ENCODE measurements at places on chromosomes 11 and 22.
A peak's percentile ranks its signal among the peaks of the same experiment; 100 is the strongest.

DNA sequence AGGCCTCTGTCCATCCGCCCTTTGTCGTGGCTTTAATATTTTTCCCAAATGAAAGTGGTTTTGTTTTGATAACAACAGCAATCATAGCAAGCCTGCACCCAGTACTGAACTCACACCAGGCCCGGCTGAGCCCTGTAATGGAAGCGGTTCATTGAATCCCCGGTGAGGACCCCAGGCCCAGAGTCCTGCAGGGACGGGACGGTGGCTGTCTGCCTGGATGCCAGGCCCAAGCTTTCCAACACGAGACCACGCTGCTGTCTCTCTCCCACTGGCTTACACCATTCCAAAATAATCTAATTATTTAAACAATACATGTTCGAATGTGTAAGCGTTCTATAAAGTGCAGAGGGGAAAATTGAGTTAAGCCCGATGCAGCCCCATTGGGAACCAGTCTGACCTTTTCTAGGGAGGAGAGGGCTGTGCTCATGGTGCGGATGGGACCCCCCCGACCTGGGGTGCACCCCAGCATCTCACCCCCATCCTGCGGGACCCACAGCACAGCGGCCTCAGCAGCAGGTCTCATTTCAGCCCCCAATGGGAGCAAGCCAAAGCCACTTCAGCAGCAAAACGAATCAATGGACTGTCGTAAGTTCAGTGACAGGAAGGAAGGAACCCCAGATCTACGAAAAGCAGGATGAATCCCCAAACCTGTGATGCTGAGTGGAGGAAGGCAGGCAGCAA lies 1046.9 kb downstream of the BRD1 start:
- no peak for DNase-seq

GRCh38 chr11:27116684-27117083 lies 76.1 kb downstream of the BBOX1 start:
- DNase-seq: no peak

DNA sequence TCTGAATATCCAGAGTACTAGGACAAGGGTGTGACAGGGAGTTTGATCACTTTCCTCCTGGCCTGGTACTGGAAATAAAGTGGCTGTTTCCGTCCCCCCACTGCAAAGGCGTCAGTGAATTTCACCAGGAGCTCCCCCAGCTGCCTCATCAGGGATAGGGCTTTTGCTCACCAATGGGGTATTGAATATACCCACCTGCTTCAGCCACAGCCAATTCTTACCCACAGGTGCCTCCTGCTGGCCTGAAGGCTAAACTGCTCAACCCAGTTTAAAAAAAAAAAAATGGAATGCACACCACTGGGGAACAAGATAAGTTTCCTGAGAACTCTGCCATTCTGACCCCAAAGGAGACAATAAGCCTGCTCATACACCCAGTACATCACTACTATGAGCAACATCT lies 65.3 kb upstream of the MS4A8 start:
- DNase-seq: no peak

DNA sequence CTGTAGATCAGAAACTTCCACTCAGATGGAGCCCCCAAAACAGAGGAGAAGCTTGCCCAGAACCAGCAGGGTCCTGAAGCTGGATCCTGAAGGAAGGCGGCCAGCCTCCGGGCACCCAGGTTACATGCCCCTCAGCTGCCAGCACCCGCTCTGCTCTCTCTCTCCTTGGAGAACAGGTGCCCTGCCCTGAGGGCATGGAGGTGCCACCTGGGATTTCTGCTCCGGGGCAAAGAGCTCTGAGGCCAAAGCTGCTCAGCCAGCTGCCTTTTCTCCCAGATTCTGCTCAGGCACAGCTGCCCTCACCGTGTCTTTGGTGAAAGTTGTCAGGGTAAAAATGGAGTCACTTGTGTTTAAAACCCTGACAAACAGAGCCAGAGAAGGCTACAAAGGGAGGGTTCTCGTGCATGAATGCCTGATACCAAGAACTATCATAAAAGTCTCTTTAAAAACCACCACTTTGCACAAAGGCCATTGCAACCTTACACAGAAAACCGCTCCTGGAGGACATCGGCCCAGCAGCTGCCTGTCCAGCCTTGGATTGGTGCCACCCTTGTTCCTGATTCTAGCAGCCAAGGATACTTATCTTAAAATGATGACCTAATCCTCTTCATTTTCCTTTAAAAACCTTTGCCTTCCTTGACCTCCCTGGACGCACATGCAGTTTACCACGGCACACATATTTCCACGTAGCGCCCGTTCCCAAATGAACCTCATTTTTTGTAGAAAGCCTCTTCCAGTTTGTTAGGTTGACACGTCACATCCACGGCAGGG lies 140.0 kb downstream of the CACNA1I start:
- no peak for DNase-seq

DNA sequence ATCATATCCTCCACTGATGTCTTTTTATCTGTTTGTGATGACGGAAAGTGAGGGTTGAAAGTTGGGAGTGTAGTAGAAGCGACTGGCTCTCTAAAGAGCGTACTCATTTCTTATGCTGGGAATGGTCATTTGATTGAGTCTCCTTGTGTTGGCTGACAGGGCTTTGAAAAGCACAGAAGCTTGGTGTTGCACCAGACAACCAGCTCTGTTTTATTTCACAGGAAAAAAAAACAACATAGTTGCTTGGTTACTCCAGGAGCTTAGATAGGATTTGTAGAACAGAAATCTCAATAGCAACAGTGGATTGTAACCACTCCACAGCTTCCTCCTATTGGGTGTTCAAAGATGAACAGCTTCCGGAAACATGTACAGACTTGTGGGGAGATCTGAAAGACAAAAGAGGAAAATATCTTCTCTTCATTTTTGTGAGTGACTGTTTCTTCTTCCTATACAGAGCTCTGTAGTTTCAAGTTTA lies 2.7 kb downstream of the RBM14 start:
- DNase-seq: peak; percentile 57

GRCh38 chr11:15073361-15074205 lies at the start of gene CALCB:
CALCB (plus strand) TSS chr11:15073593; CDS start chr11:15074719, 1,126 bp downstream.
- peak; percentile 11 for DNase-seq

DNA sequence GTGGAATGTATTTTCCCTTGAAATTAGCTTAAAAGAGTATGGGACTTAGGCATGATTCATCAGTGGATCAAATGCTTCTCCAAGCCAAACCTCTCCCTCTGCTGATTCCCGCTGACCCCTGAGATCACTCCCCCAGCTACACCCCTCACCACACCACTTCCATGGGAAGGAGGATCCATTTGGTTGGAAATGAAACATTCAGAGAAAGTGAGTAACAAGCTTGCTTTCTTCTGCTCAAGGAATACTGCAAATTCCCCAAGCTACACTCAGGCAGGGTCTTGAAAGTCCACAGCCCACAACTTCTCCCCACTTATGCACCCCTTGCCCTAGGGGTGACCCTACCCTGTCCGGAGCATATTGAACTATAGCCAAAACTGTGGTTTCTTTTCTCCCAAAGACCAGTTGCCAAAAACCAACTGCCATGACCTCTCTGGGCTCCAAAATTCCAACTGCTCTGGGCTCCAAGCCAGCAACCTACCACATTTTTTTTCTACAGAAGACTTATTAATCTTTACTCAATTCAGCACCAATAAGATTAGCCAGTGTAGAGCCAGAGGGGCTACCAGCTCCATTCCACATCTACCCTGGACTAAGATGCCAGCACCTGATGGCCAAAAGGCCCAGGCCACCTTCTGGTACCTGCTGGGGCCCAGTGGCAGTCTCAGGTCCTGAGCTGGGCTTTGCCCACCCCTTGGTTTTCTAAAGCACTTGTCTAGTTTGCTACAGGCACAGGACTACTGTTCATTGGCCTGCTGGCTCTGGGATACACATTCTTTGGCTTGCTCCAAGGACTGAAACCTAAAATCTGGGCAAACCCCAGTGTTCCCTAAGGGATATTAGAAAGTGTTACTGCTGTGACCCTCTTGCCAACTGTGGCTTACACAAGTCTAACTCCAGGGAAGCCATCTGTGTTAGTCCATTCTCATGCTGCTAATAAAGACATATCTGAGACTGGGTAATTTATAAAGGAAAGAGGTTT lies 101.1 kb downstream of the MICAL3 start:
- DNase-seq: no peak

DNA sequence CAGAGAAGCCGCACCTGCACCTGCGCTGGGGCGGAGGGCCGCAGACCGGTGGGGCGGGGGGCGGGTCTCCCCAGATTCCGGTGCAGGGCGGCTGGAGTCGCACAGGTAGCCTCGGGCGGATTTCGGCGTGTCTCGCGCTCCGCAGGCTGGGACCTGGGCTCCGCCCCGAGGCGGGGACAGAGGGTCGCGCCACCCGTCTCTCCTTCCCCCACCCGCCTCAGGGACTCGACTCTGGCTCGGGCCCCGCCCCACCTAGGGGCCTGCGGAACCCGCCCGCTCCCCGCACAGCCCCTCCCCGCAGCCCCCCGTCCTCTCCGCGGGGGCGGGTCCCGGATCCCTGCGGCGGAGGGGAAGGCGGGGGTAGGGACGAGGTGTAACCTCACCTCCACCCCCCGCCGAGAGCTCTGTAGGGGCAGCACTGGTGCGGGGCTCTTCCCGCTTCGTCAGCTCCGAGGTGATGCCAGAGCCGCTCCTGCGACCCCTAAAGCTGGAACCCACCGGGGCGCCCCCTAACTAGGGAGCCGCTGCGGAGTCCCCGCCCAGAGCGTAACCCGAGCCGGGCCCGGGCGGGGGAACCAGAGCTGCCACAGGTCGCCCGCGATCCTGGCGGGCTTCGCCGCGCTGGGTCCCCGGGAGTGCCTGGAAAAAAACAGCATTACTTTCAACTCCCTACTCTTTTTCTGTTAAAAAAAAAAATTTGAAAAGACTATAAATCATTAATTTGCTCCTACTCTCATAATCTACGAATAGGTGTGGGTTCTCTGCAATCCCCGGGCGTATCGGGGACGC lies at the start of gene SLC29A2:
Gene SLC29A2, minus strand, starts transcription at position 134 of the 789 bp plus-strand sequence. CDS start 169 bp downstream, outside the sequence.
- peak; percentile 76 for DNase-seq

DNA sequence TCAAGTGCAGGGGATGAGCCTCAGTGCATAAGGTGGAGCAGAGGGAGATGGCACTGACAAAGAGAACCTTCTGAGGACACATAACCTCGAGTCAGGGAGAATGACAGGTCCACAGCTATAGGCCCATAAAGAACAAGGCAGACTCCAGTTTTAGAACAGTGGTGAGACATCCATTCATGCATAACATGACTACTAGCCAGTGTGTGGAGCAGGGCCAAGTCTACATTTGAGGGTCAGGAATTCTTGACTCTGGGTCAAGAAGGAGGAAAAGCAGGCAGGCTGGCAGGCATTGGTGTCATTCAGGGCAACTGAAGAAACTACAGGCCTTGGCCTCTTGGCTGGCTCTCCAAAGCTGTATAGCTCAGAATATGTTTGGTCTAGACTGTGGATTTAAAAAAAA lies 54.9 kb downstream of the MTNR1B start:
- DNase-seq: no peak

GRCh38 chr11:70610566-70611565 lies 212.5 kb downstream of the CTTN start:
- no peak for DNase-seq

DNA sequence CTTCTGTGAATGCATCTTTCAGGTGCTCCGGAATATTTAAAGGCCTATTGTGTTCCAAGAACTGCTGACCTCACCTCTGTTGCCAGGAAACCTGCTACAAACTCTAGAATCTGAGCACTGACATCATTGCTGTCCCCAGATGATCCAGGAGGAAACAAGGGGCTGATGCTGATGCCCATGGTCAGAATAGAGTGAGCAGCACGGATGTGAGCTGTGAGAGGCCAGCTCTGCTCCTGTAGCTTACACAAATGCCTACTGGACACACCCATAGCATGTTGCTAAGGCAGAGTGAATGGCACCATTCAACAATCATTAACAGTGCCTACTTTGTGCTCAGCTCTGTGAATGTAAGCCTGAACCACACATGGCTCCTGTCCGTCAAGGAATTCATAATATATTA lies 276.7 kb upstream of the API5 start:
- DNase-seq: no peak

All from trophoblast cell (in vitro differentiated cells and primary cell).